ENCODE measurements at places on chromosomes 2 and 18.

GRCh38 chr18:35117372-35117771 lies 76.2 kb downstream of the MAPRE2 start:
- no peaks in the 10 kb centered on the region for H3K27me3 ChIP-seq
- no peak for DNase-seq
- H3K4me1 ChIP-seq: peaks cover 35% of the 10 kb centered on the region
- H3K36me3 ChIP-seq: no peaks in the 10 kb centered on the region
- H3K27ac ChIP-seq: peak overlapping the region; percentile 63

DNA sequence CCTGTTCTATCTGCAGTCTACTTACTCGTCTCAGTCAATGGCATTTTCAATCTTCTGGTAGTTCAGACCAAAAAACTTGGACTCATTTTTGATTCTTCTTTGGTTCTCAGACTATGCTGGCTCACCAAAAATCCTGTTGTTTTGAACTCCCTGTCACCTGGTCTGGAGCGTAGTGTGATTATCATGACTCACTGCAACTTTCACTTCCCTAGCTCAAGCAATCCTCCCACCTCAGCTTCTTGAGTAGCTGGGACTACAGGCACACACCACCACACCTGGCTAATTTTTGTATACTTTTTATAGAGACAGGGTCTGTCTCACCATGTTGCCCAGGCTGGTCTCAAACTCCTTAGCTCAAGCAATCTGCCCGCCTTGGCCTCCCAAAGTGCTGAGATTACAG lies 163.3 kb upstream of the CDH7 start:
- DNase-seq: no peak
- H3K27me3 ChIP-seq: no peaks in the 10 kb centered on the region
- H3K4me3 ChIP-seq: no peak overlapping the region
- no peaks in the 10 kb centered on the region for H3K36me3 ChIP-seq
- H3K27ac ChIP-seq: no peak overlapping the region
- H3K4me1 ChIP-seq: no peaks in the 10 kb centered on the region

GRCh38 chr18:42574871-42575270 lies 540.6 kb downstream of the RIT2 start:
- H3K4me3 ChIP-seq: no peak overlapping the region
- no peaks in the 10 kb centered on the region for H3K27me3 ChIP-seq
- no peak for DNase-seq

GRCh38 chr2:109582928-109583895 lies 30.6 kb downstream of the SEPTIN10 start:
- no peak overlapping the region for H3K4me3 ChIP-seq
- no peak for DNase-seq
- H3K4me1 ChIP-seq: peaks cover 7% of the 10 kb centered on the region
- no peak overlapping the region for H3K27ac ChIP-seq
- no peaks in the 10 kb centered on the region for H3K27me3 ChIP-seq

DNA sequence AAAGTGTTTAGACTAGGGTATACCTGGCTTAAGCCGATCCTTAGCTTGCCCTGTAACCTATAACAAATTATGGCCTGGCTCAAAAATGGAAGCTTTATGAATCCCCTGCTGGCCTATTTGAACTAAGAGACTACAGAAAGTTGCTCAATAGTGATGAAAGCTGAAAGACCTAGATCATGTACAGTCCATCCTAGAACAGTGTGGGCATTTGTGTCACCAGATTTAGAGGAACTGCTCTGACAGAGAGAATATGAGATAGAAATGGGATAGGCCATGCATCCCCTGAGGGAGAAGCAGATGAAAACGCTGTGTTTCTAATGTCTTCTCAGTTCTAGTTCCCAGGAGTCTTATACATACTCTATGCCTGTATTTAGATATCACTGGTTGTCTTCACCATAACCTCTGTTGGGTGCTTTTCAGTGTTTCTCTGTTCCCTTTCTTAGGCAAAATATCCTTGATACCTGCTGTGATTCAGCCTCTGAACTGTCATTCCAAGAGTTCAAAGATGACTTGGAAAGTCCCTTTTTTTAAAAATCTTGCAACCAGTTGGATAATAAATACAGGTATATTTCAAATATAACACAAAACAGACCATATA lies 246.9 kb upstream of the SLC39A10 start:
- H3K36me3 ChIP-seq: no peaks in the 10 kb centered on the region
- no peak overlapping the region for H3K4me3 ChIP-seq
- no peak for DNase-seq
- no peaks in the 10 kb centered on the region for H3K4me1 ChIP-seq
- no peaks in the 10 kb centered on the region for H3K27me3 ChIP-seq

DNA sequence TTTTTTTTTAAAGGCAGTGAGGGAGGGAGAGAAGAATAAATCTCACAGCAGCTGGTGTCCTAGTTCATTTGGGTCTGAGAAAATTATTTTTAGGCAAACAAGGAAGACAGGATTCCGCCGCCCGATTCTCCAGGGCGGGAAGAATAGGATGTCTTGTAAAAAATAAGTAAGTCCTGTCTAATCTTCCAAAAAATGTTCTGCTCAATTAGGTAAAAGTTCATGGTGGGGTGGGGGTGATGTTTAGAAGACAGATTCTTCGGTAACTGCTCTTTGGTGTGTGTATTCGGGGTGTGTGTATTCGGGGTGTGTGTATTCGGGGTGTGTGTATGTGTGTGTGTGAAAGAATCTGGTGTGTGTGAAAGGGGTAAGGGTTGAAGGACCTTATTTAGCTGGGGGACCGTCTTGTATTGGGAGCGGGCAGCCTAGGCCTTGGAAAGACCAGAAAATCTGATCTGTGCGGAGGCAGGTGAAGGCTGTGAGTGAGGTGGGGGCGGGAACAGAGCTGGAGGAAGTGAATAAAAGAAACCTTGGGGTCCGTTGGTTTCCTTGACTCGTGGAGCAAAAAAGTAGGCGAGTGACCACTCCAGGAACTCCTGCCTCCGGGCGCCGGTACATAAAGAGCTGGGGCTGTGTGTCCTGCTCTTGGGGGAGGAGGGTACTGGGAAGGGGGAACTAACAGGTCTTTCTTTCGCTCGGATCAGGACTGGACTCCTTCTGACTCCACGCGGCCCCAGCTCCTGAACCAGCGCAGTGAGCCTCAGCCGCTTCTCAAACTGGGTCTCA lies 4.4 kb upstream of the PAX3 start:
- H3K36me3 ChIP-seq: no peaks in the 10 kb centered on the region
- H3K4me1 ChIP-seq: peaks cover 19% of the 10 kb centered on the region
- DNase-seq: no peak
- H3K4me3 ChIP-seq: no peak overlapping the region

DNA sequence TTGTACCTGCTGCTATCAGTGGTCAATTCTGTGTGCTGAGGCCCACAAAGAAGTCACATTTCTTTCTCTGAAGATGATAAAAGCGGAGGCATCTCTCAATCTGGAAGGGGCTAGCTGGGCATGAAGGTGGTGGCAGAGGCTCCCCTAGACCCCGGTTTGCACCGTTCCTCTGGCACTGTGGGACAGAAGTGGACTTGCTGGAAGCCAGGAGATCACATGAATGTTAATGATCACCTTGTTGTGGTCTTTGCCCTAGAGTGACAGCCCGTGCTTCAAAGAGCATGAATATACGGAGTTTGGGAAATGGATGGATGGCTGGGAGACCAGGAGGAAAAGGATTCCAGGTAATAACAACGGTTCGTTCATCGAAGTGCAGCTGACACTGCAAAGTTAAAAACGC lies 20.2 kb downstream of the ALLC start:
- no peaks in the 10 kb centered on the region for H3K27me3 ChIP-seq
- H3K4me3 ChIP-seq: no peak overlapping the region
- H3K27ac ChIP-seq: no peak overlapping the region
- DNase-seq: no peak
- H3K36me3 ChIP-seq: no peaks in the 10 kb centered on the region

DNA sequence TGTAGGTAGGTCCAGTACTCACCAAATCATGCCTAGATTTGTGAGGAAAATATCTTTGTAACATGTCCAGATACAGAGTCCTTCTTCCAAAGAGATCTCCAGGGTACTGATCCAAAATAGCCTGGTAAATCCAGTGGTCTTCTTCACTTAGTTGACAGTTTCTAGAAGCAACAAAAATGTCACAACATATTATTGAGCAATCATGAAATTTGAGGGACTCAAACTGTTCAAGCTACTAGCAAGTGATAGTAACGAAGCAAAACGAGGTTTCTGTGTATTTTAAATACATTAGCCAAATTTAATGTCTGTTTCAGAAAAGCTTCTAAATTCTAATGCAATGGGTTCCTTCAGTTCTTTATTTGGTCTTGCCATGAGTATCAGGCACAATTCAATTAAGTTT lies 142.8 kb downstream of the CCDC148 start:
- H3K4me1 ChIP-seq: no peaks in the 10 kb centered on the region
- no peaks in the 10 kb centered on the region for H3K36me3 ChIP-seq
- DNase-seq: no peak
- no peak overlapping the region for H3K27ac ChIP-seq

- H3K27me3 ChIP-seq: no peaks in the 10 kb centered on the region
- H3K36me3 ChIP-seq: no peaks in the 10 kb centered on the region
- H3K4me1 ChIP-seq: peaks cover 4% of the 10 kb centered on the region
- no peak for DNase-seq
- no peak overlapping the region for H3K27ac ChIP-seq
- H3K4me3 ChIP-seq: no peak overlapping the region
Observed at GRCh38 chr18:54086863-54087262, 137.6 kb downstream of the MBD2 start.

DNA sequence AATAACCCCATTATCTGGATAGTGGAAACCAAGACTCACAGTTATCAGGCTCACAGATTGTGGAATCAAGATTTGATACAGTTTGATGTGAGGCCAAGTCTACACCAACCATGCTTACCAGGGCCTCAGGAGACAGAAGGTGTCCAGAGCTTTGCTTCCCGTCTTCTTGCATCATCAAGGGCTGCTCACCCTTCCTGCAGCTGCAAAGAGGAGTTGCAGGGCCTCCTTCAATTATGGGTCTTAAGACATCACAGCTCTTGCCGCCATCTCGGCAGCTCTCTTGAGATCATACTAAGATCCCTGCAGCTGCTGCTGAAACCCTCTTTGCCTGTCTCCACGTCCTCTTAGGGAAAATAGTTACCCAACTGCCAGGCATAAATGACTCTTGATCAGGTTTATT lies 176.0 kb downstream of the MGAT5 start:
- no peak overlapping the region for H3K27ac ChIP-seq
- H3K36me3 ChIP-seq: peaks cover 3% of the 10 kb centered on the region
- DNase-seq: no peak

GRCh38 chr2:138718405-138718804 lies 61.8 kb downstream of the NXPH2 start:
- H3K27me3 ChIP-seq: no peaks in the 10 kb centered on the region
- H3K27ac ChIP-seq: no peak overlapping the region
- no peak for DNase-seq
- H3K4me1 ChIP-seq: no peaks in the 10 kb centered on the region

DNA sequence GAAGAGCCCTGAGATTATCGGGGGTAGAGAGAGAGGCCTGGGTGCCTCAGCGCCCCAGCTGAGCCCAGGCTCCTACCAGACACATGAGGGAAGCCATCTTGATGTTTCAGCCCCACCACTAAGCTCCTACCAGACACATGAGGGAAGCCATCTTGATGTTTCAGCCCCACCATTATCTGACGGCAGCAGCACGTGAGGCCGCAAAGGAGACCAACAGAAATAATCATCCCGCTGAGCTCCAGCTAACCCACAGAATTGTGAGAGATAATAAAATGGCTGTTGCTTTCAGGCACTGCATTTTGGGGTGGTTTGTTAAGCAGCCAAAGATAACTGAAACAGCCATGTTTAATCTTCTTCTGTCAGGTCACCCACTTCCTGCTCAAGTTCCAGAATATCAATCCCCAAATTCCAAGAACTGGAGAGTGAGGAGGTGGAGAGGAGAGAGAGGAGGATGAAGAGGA lies 29.3 kb upstream of the SOS1 start:
- H3K36me3 ChIP-seq: no peaks in the 10 kb centered on the region
- H3K27me3 ChIP-seq: no peaks in the 10 kb centered on the region
- no peak for DNase-seq
- no peaks in the 10 kb centered on the region for H3K4me1 ChIP-seq

GRCh38 chr2:2704428-2705090 lies 373.5 kb upstream of the MYT1L start:
- H3K4me3 ChIP-seq: no peak overlapping the region
- H3K27me3 ChIP-seq: no peaks in the 10 kb centered on the region
- no peaks in the 10 kb centered on the region for H3K4me1 ChIP-seq
- no peaks in the 10 kb centered on the region for H3K36me3 ChIP-seq
- H3K27ac ChIP-seq: no peak overlapping the region
- no peak for DNase-seq

DNA sequence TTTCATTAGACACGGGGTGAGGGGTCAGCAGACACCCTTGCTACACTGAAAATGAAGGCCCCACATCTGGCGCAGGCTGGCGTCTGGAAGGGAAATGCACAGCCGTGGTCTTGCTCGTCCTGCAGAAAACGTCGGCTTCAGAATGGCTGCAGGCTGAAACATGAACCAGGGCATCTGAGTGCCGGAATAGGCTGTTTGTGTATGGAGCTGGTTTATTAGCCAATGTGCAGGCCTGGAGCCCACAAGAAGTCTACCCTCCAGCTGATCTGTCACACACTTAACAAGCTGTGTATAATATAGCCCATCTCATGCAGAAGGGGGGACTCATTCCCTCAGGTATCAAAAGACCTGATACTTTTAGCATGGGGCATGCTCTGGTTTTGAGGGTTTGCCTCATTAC lies 153.4 kb upstream of the SOX11 start:
- H3K27me3 ChIP-seq: no peaks in the 10 kb centered on the region
- H3K36me3 ChIP-seq: no peaks in the 10 kb centered on the region
- no peak overlapping the region for H3K4me3 ChIP-seq
- H3K27ac ChIP-seq: no peak overlapping the region
- no peaks in the 10 kb centered on the region for H3K4me1 ChIP-seq

GRCh38 chr18:31538837-31539236 lies 40.9 kb downstream of the DSG2 start:
- H3K27ac ChIP-seq: no peak overlapping the region
- no peaks in the 10 kb centered on the region for H3K27me3 ChIP-seq
- H3K4me3 ChIP-seq: no peak overlapping the region
- no peaks in the 10 kb centered on the region for H3K4me1 ChIP-seq
- H3K36me3 ChIP-seq: no peaks in the 10 kb centered on the region
- DNase-seq: no peak

- H3K4me3 ChIP-seq: no peak overlapping the region
- DNase-seq: no peak
- H3K4me1 ChIP-seq: peaks cover 33% of the 10 kb centered on the region
- no peaks in the 10 kb centered on the region for H3K36me3 ChIP-seq
- no peaks in the 10 kb centered on the region for H3K27me3 ChIP-seq
Observed at GRCh38 chr2:134391751-134392160, 137.9 kb downstream of the MGAT5 start.

- H3K4me3 ChIP-seq: no peak overlapping the region
- H3K4me1 ChIP-seq: peaks cover 31% of the 10 kb centered on the region
- H3K27ac ChIP-seq: no peak overlapping the region
Observed at GRCh38 chr18:34734056-34734455, 24.0 kb downstream of the DTNA start.

- no peak for DNase-seq
- H3K36me3 ChIP-seq: no peaks in the 10 kb centered on the region
- H3K4me3 ChIP-seq: no peak overlapping the region
- no peak overlapping the region for H3K27ac ChIP-seq
Observed at GRCh38 chr2:214038186-214038585, 372.7 kb upstream of the VWC2L start.

GRCh38 chr2:110973262-110973661 lies 147.5 kb upstream of the BCL2L11 start:
- no peaks in the 10 kb centered on the region for H3K4me1 ChIP-seq
- no peak for DNase-seq
- no peak overlapping the region for H3K27ac ChIP-seq
- no peak overlapping the region for H3K4me3 ChIP-seq
